Cardiac muscle cell (in vitro differentiated cells and primary cell): ENCODE measurements at places on chromosomes 4 and X. TPM values are rescaled to one million over a fixed set of nuclear protein-coding genes. Genes with fewer than 3 reads are reported as not detected.
A peak's percentile ranks its signal among the peaks of the same experiment; 100 is the strongest.

DNA sequence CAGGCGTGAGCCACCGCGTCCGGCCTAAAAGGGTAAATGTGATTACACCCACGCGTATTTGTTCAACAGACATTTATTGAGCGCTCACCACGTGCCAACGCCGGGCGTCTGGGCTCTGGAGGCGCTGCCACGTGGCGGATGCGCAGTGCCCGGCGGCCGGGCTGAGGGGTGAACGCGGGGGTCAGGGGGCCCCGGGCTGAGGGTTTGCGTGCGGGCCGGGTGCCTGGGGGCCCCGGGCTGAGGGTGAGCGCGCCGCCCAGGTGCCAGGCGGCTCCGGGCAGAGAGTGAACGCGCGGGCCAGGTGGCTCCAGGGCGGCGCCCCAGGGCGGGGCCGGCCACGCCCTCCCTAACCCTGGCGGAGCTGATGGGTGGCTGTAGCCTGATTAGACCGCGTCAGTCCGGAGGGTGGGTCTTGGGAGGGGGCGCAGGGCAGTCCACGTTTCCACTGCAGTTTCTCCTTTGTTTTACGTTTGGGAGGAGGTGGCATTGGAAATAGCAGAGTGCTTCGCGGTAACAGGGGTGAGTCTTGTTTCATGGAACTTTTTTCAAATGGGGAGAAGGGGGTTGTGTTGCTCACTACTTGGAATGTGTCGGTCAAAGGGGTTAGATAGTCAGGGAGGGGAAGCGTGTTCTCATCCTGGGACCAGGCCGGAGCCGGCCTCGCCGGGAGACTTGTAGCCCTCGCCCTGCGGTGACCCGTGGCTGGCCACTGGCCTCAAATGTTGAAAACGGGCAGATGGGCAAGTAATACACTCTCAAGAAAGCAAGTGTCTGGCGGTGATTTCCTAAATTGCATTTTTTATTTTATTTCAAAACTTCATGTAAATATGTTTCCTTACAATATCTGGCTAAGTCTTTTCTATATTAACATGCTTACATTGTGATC is at the start of gene ZFP42:
Gene ZFP42 (plus strand): TSS at position 450 of the 886 bp plus-strand sequence. CDS start 7,037 bp downstream, outside the sequence.
- no peak within 1 kb of the TSS for H3K27ac ChIP-seq
- H3K27me3 ChIP-seq = peaks cover 11% of the 10 kb centered on the region
- H3K36me3 ChIP-seq = no peaks in the 10 kb centered on the region
- DNase-seq = no peak
- H3K4me1 ChIP-seq = no peaks in the 10 kb centered on the region

- no peak overlapping the region for H3K27ac ChIP-seq
- no peaks in the 10 kb centered on the region for H3K4me1 ChIP-seq
- peak; percentile 8 for DNase-seq
- no peak overlapping the region for H3K4me3 ChIP-seq
Measured at GRCh38 chr4:107210450-107211239, 174.5 kb upstream of the DKK2 start.

- H3K27me3 ChIP-seq = no peaks in the 10 kb centered on the region
- H3K36me3 ChIP-seq = no peaks in the 10 kb centered on the region
- no peak overlapping the region for H3K4me3 ChIP-seq
- no peak for DNase-seq
- H3K27ac ChIP-seq = no peak overlapping the region
- no peaks in the 10 kb centered on the region for H3K4me1 ChIP-seq
Measured at GRCh38 chrX:41695426-41695825, 6.7 kb downstream of the GPR34 start.

GRCh38 chr4:109184491-109184961 is 117.9 kb downstream of the COL25A1 start:
- peaks cover 6% of the 10 kb centered on the region for H3K4me1 ChIP-seq
- H3K4me3 ChIP-seq = no peak overlapping the region
- H3K27ac ChIP-seq = no peak overlapping the region

DNA sequence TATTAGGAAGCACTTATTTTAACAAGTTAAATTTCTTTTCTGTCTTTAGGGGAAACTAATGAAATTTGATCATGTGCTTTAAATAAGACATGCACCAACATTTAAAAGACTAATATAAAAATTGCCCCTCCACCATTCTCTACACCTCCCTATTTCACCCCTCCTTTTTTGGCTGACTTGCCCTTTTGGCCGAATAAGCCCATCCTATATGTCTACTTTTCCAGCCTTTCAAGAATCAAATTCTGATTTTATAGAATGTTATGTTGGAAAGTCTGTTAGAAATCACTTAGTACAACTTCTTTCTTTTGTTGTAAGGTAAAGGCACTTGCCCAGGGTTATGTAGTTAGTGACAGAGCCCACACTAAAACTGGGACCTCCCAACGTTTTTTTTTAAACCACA is 1.8 kb downstream of the CAPN6 start:
- H3K27ac ChIP-seq = no peak overlapping the region
- H3K36me3 ChIP-seq = no peaks in the 10 kb centered on the region
- no peak for DNase-seq

The ZNF141 gene
- total RNA-seq = 19.6 and 29.7 TPM in 2 replicates

The APELA gene
- total RNA-seq = 2.3 and 2.8 TPM in 2 replicates

The SOWAHD gene
- 0.95 and 1.3 TPM in 2 replicates for total RNA-seq

The PITX2 gene
- 1.5 and 4.7 TPM in 2 replicates for total RNA-seq
